ENCODE measurements at places on chromosomes 3 and 15.

DNA sequence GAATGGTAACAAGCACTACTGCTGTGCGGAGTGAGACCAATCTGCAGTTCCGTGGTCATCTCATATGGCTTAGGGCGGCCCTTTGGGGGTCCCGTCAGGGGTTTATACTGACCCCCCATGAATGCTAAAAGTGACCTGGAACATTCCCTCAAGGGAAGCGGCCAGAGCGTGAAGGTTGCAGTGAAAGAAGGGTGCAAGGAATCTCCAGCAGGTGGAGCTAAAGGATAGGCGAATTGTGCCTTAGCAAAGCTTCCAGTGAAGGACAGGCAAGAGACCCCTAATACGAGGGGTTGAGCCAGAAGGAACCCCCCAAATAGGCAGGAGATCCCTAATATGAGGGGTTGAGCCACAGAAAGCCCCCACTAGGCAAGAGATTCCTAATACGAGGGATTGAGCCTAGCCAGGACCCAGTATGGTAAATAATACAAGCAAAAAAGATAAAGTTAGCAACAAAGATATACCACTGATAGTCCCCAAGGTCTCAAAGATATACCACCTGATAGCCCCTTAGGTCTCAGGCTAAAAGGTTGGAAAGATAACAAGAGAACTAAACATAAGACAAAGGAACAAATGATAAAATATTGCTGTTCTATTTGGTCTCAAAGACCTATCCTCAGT lies 32.8 kb downstream of the ZNF589 start:
- peak; percentile 82 for DNase-seq

- DNase-seq = peak; percentile 83
Measured at GRCh38 chr3:56758539-56758981, 43.2 kb downstream of the ARHGEF3 start.

- no peak for DNase-seq
Measured at GRCh38 chr3:157409516-157409915, 27.1 kb upstream of the PTX3 start.

GRCh38 chr3:43178891-43179366 lies 73.0 kb upstream of the POMGNT2 start:
- DNase-seq = no peak

DNA sequence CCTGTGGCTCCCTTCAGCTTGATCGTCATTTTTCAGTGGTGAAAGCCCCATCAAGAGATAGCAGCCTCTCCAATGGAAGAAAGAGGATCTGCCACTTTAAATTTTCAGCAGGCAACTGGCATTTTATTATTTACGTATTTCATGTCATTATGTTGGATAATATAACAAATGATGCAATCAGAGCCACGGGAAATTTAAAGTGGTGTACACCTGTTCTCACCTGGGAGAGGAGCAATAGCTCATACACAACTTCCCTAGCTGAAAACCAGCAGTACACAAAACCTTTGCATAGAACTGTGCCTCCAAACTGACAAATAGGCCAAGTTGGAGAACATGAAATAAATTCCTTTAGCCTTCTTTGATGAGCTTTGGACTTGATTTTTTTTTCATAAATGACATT lies 136.9 kb downstream of the SATB1 start:
- DNase-seq = no peak

GRCh38 chr3:94303897-94304296 lies 241.0 kb downstream of the NSUN3 start:
- peak; percentile 32 for DNase-seq

- no peak for DNase-seq
Measured at GRCh38 chr15:93982226-93982727, 249.1 kb upstream of the MCTP2 start.

All from GM03348 (cell line).